ENCODE measurements at places on chromosomes 11 and 22. TPM values are rescaled to one million over a fixed set of nuclear protein-coding genes. Genes with fewer than 3 reads are reported as not detected.

DNA sequence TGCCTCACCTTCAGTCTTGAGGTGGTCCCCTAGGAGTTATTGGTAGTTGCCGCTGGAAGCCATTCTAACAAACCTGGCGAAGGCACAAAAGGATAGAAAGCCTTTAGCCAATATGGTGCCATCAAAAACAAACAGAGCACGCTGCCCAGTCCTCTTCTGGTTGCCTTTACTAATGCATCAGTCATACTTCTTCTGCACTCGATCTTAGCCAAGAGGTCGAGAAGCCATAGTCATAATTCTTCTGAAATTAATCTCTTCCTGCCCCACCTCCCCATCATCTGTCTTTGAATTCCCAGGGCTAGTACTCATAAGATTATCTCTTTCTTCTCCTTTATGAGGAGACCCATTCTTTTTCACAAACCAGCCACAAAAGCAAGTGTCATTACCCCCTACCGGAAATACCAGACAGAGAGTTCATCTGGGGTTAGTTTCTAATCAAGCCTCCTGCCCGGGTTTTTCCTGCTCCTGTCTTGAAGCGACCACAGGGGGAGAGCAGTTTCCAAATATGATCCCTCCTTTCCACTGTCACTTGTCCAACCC, 21.4 kb upstream of the EHF start:
- DNase-seq = no peak

DNA sequence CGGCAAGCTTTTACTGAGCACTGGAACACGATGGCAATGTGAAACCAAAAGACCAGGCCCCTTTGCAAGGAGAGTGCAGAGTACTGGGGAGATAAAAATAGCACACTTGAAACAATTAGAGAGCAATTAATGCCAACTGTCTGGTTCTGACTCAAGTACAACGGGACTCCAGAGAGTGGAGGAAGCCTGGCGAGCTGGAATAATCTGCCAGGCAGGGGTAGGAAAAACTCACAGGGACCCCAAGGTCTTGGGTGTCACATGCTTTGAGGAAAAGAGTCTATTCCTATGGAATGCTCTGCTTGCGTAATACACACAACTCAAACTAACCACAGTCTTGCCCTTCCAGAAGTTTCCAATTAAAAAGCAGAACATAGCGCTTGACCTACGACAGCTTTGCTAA, 113.0 kb upstream of the CLMP start:
- DNase-seq = no peak

CXCR5 gene
- total RNA-seq = 1.1 TPM

ISX gene
- 187 TPM for total RNA-seq

DNA sequence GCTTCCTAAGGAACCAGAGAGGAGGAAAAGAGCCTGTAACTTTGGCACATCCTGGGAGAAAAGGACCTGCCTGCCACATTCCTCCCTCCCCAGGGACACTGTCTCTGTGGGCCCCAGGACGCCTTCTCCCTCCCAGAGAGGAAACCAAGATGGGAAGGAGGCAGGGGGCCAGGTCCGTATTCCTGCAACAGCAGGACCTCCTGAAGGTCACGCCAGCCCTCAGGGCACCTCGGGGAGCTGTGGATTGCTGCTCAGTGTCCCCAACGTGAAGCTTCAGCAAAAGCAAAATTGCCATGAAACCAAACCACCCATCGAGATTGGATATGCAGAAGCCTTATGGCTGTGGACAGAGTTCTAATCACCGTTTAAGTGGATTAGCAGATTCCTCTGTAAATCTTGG, 86.7 kb downstream of the ARHGAP8 start:
- DNase-seq = no peak

DNA sequence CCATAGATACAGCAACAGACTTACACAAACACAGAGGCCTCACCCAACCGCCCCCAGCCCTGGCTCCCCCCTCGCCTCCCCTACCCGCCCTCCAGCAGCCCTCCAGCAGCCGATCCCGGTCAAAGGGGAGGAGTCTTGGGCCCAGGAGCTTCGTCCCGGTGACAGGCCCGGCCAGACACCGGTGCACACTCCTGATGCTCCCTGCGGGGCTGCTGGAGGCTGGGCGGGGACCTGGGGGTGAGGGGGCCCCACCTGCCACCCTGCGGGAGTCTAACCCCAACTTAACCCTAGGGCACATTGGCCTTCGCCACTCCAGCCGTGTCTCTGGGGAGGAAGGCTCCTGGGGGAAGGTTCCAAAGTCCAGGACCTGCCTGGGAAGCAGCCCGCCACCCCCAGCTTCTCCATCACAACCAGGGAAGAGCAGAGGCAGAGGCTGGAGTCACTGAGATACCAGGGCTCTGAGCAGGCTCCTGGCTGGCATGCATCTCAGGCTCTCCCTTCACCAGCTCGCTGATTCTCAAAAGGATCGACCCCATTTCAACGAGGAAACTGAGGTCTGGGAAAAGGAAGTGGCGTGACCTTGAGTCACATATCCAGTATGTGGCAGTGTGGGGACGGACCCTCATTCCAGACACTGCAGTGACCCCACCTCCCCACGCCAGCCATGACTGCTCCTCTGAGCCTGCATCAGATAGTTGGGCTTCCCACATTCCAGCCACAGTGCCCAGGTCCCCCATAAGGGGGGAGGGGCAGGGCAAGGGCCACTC, 14.4 kb downstream of the BCL9L start:
- DNase-seq = peak; percentile 70

DNA sequence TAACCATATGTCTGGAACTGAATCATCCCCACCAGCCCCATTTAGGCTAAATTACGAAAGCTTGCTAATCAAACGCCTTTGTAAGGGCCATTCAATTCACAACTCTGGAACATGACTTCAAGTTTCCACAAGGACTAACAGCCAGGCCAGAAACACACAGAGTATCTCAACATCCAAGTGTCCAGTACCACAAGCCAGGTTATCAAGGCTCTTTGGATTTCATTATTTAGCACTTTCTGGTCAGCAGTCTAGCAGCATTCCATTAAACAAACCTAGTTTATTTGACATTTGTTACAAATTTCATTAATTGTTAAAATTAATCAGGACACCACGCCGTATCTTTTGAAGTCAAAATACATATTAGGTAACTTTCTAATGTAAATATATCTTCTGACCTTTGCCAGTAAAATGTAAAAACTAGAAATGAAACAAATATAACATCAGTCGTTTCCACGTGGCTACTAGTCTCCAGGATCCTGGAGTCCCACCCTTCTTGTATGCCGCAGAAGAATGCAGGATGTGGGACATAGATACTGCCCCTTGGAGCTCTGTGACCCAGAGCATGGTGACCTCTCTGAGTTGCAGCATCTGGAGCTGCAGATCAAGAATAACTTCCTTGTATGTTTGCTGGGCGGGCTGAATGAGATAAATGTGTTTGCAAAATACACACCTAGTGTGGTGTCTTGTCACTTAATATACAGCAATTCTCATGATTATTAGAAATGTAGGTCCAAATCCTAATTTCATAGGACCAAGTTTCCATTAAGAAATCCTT, 64.7 kb downstream of the MPPED2 start:
- DNase-seq = no peak

DNA sequence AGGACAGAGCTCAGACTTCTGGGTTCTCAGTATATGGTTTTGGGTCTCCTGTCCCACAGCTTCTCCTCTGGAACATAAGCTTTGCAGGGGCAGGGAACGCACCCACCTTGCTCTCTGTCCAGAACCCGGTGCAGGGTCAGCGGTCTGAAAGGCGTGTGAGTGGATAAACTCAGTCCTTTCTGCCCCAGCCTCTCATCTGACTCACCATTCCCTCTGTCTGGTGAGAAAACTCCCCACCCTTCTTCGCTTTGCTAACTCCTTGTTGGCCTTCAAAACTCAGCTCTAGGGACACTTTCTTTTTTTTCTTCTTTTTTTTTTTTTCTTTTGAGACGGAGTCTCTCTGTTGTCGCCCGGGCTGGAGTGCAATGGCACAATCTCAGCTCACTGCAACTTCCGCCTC, 68.9 kb upstream of the NUP50 start:
- no peak for DNase-seq

KDM4E gene
- total RNA-seq = not detected

DNA sequence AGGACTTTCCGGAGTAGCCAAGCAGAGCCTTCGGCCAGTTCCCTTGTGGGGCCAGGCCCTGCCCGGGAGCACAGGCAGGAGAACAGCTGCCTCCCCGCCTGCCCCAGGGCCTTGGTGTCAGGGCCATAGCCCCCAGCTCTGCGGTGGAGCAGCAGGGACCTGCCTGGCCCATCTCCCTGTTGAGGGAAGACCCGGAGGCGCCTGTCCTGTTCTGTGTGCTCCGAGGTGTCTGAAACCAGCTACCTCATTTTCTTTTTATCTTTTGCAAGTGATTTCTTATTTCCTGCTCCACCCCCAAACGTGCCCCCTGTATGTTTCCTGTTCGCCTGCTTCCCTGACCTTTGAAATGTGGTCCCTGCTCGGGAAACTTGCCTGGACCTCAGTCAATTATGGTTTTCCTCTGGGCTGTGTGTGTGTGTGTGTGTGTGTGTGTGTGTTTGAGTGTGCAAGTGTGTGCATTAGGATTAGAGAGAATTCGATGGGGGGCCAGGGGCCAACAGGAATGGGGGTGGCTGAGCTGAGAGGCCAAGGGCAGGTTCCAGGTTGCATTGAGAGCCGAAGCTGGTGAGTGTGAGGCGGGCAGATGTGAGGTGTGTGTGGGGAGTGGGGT, 19.1 kb downstream of the LRP5 start:
- DNase-seq = no peak

PRG3 gene
- not detected for total RNA-seq

GRCh38 chr22:33561149-33561807, 359.0 kb downstream of the LARGE1 start:
- no peak for DNase-seq

- DNase-seq = no peak
Observed at GRCh38 chr22:41288245-41288946, 2.4 kb upstream of the RANGAP1 start.

HSCB gene
- 12.6 TPM for total RNA-seq

- DNase-seq = no peak
Observed at GRCh38 chr11:77209663-77210062, 81.6 kb downstream of the MYO7A start.

DNA sequence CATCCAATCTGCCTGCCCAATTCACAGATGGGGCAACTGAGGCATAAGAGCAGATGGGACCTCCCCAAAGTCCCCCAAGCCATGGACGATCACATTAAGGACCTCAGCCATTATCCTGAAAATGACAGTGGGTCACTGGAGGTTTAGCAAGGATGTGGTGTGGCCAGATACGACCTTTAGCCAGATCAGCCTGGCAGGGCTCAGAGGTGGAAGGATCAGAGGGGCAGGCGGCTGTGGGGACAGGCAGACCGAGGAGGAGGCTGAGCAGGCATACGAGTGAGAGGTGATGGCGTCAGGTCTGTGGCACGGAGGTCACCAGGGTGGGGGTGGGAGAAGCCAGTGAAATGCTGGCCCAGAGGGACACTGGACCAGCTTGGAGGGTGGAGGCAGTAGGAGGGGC, 14.1 kb upstream of the TMPRSS6 start:
- no peak for DNase-seq

MRGPRF gene
- 5.5 TPM for total RNA-seq

ADM2 gene
- 8.4 TPM for total RNA-seq

- DNase-seq = no peak
Observed at GRCh38 chr11:81278991-81279390, 1454.7 kb downstream of the FAM181B start.

TSPAN32 gene
- total RNA-seq = not detected

PANX3 gene
- not detected for total RNA-seq

PDE2A gene
- 75.9 TPM for total RNA-seq

- no peak for DNase-seq
Observed at GRCh38 chr11:84558085-84558905, 1068.8 kb downstream of the DLG2 start.

DNA sequence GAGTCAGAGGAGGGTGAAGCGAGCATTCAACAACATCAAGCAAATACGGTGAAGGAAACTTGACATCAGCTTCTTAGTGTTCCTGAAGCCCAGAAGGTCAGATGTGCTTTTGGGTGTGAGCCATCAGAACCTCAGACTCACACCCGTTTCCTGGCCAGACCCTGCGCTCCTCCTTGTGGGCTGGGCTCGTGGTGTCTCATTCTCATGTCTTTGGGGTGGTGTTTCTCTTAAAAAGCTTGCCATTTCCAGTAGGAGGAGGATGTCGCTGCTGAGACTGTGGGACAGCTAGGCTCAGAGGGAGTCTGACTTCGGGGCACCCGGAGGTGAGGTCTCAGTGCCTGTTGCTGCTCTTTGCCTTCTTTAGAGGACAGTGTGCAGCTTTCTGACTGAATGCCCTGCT, 24.2 kb downstream of the PPFIBP2 start:
- DNase-seq = no peak

ME3 gene
- total RNA-seq = 54.9 TPM

DNA sequence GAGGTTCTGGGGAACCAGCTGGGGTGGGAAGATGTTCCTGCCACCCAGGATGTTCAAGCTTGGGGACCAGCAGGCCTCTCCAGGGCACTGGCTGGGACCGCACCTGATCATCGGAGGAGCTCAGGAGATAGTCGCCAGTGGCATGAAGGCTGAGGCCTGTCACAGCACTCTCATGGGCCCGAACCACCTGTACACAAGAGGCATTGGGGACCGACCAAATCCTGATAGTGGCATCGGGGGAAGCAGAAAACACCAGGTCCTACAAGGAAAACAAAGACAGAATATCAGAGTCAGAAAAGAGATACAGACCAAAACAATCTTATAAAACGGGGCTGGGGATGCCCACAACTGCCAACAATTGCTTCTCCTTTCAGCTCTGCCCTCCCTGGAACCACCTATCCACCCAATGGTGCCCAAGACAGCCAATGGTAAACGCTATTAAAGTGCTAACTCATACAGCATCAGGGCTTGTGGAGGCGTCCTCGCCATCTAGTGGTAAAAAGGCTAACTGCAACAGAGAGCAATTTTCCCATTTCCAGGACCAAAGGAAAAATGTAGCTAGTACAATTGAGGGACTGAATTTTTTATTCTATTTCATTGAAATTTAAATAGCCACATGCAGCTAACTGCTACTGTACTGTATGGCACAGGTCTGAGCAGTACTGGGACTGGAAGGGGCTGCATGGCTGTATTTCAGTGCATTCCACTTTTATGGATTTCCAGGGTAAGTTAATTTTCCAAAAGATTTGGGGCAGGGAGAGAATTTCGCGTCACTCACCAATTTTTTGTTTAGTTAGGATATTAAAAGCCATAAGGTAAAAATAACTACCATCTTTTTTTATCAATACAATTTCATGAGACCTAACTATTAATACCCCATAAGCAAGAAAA, 7.1 kb downstream of the PRPF19 start:
- no peak for DNase-seq

DNA sequence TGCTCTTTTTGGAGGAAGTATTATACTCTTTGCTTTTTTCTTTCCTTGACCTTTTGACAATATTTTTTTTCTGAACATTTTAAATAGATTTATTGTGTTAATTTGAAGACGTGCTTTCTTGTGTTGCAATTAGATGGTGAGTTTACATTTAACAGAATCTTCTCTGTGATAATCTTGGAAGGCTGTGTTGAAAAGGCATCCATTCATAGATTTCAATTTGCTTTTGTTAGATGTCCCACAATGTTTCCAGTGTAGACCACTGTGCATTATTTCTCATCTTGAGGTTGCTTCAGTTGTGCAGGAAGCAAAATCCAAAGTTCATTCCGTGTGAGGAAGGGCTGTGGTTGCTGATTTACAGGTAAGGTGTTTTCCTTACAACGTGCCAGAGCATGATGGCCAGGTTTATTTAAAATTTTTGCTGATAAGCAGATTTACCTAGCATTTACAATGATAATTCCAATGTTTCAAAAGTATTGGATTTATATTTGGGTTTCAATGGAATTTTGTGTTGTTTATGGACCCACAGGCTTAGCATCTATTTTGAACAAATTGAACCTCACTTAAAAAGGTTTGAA, 4.1 kb upstream of the OR5J2 start:
- DNase-seq = no peak
